Dermis lymphatic vessel endothelial cell (primary cell): ENCODE measurements at places on chromosomes 11 and 22. TPM values are rescaled to one million over a fixed set of nuclear protein-coding genes. Genes with fewer than 3 reads are reported as not detected.

Gene TEX12
- total RNA-seq: 0.17 TPM in 1 of 2 replicates, not detected in the other

Gene CD3D
- total RNA-seq: not detected in 2 replicates

Gene OR51B2
- not detected in 2 replicates for total RNA-seq

Gene OR51B5
- total RNA-seq: 0.09 TPM in 1 of 2 replicates, not detected in the other

Gene C11orf42
- total RNA-seq: not detected in 2 replicates

Gene PGA5
- total RNA-seq: not detected in 2 replicates

Gene MIAT
- 0.69 and 0.98 TPM in 2 replicates for total RNA-seq

Gene PVALB
- not detected in 2 replicates for total RNA-seq
